ENCODE measurements at places on chromosomes 4 and X. TPM values are rescaled to one million over a fixed set of nuclear protein-coding genes. Genes with fewer than 3 reads are reported as not detected.

DNA sequence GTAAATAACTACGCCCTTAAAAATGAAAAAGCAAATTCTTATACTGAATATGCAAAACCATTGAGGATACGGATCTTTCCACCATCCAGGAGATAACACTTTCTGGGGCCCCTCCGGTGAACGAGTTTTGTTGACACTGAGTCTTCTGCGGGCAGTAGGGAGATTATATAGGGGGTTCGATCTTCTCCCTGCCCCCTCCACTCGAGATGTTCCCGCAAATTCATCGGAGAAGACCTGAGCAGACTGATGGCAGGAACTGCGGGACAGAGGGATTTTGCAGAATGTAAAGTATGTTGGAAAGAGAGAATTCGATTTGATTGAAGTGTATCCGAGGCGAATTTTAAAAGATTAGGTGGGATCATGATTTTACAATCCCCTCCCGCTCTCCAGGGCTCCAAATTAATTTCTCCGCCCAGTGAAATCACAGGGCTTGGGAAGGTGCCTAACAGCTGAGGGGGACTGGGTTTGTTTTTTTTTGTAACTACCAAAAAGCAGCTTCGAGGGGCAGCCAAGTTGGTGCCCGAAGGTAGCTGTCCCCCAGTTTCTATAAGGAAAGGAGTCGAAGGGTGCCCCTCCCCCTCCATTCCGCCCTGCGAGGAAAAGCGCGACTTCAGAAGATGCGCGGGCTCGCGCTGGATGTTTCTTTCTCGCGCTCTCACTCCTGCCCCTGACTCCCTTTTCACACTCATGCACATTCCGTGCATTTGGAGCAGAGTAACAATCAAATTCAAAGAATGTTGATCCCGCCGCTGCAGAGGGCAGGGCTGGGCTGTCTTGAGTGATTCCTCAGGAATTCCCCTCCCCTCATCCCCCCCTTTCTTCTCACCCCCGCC, 1.2 kb downstream of the TMEM255A start:
- no peak for DNase-seq

MAGEA4 gene
- not detected for total RNA-seq

DNA sequence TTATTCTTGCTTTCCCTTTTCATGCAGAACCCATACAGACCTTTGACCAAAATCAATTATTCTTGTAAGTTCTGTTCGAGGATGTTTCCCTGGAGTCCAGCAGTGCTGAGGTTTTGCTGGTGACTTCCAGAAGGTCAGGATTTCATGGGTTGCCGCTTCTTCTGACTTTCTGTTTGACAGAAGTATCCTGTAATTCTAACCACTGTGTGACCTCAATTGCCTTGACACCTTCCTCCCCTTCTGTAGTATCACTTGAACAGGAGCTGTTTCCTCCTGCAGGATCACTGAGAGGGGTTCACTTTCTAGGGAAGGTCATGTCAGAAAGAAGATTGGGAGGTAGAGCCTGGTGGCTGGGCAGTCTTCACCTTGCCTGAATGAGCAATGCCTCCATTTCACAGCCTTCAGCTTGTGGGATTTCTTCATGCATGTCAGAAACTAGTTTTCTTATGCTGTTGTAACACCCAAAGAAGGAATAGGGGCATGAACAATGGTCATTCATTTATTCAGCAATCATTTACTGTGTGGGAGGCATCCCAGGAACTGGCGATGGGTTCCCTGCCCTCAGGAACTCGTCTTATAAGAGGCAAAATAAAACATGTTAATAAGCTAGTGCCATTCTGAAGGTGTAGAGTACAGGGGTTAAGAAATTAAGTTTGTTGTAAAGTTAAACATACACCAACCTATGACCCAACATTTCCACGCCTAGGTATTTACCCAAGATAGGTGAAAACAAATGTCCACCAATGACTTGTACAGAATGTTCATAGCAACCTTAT, 205.9 kb downstream of the SOWAHB start:
- no peak for DNase-seq

BEX5 gene
- total RNA-seq, result 0.86 TPM

- peak; percentile 56 for DNase-seq
These were observed at the start of gene SEPTIN11 for GRCh38 chr4:76949276-76950051. SEPTIN11 (plus strand) TSS chr4:76949752; CDS start chr4:76949904, 152 bp downstream.

- no peak for DNase-seq
These were observed 380.9 kb upstream of the NWD2 start for GRCh38 chr4:36863601-36864000.

LUZP4 gene
- not detected for total RNA-seq

DNA sequence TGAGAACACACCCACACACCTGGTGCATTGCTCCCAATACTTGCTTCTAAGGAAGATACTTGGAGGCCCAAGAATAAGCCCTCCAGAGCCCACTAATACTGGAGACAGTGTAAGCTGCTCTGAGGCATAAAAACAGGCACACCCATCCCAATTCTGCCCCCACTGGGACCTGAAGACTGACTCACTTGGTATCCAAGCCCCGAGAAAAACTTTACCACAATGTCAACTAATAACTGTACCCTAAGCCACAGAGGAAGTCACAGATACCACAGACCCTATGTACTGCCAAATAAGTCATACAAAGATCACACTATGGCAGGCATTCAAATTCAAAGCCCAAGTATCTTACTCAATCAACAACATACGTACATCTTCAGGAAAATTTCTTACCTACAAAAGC, 398.2 kb upstream of the SPANXN1 start:
- DNase-seq, result no peak

TRMT10A gene
- total RNA-seq, result 7.3 TPM

HELQ gene
- 8.8 TPM for total RNA-seq

CLCN4 gene
- total RNA-seq, result not detected

SPOCK3 gene
- total RNA-seq, result not detected

XAGE1A gene
- not detected for total RNA-seq

GRCh38 chrX:34790026-34790425, 132.9 kb upstream of the TMEM47 start:
- no peak for DNase-seq

NDST3 gene
- total RNA-seq, result not detected

DNA sequence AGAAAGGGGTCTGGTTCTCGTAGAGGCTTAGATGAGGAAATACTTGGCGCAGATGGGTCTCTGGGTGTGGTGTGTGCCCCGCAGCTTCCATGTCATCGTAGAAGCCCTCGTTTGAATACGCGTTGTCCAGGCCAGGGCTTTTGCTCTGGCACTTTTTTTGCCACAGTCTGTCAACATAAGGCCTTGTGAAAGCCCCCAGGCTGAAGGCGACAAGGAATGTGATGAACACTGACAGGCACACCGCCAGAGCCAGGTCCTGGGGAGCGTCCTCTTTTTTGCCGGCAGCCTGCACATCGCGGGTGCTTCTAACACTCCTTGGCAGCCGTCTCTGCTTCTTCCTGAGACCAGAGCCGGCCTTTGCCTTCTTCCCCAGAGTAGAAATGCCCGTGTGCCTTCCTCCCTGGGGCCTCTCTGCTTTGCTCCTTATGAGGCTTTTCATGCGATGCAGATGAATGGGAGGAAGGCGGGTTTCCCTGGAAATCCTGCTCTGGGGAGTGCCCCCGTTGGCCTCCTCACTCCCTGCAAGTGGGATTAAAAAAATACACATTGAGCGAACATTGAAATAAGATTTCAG, 24.4 kb downstream of the LRRC66 start:
- no peak for DNase-seq

DNA sequence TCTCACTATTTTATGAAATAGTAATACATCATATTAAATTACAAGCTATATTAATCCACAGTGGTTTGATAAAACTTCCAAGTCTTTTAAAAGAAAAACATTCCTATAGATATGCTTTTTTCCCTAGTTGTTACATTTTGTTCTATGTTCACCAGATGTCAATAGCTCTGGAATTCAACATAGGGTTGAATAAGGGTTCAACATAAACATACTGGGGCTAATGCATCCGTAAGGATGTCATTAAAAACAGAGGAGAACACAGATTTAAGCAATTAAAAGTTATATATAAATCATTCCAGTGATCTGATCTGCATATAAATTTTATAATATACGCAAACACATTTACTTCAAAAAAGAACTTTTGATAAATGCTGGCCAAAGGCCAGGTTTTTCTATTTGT, 32.5 kb downstream of the SULT1B1 start:
- no peak for DNase-seq

RHOH gene
- total RNA-seq, result 111 TPM

SYP gene
- 3.3 TPM for total RNA-seq

DNA sequence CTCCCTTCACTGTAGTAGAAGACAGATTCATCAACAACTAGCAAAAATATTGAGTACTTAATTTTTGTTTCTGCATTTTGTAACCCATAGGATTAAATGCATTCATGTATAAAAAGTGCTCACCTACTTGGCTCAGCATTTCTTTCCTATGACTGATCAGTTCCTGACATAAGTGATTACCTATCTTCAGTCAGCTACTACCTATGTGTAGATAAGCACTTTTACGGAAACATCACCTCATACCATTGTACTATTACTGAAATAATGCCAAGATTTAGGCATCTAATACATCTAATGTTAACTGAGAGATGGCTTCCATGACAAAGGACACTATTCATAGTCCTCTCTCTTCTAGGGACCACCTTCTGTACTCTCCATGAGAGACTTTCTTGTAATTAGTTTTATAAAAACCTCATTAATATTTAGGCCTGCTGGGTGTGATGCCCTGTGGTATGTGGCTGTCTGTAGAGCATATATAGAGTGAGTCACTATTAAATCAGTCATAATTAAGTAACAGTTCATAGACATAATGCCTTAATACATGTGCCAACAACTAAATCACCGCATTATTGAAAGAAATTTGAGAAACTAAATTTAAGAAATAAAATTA, 147.0 kb downstream of the PDGFC start:
- no peak for DNase-seq

DNA sequence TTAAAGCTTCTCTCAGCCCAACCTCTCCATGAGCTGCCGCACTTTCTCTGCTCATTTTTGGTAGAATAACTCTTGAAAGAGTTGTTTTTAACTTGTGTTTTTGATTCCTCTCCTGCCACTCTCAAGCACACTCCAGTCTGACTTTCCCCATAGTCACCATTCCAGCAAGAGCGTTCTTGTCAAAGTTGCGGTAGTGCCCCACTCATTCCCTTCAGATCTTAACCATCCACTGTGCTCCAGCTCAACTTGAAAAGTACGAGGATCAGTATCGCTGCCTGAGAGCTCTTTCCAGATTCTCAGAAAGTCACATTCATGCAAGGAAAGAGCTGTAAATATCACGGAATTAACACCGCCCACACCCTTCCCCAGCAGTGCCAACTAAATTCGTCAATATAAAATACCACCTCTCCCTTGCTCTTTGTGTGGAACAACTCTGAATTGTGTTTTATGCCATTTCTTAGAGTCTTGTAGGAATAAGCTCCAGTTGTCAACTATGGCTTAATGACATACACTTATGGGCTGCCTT, 59.7 kb upstream of the IL15 start:
- no peak for DNase-seq

GRCh38 chrX:17547658-17548057, 172.7 kb downstream of the NHS start:
- no peak for DNase-seq

DNA sequence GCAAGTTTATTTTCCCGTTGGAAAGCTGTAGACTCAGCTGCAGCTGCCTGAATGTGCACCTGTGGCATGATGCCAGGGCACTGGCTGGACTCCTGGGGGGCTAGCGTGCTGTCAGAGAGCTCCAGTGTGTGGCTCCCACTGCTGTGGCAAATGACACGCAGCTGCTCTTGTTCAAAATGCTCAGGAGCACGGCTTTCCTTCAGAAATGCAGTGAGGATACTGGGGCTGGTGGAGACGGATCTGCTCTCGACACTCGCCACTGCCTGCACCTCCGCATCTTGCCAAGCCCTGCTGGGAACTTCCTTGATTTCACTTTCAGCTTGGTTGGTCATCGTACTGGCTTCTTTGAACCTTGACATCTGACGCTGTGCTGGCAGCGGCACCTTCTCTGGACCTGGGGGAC, 58.7 kb downstream of the GPRIN3 start:
- no peak for DNase-seq

DNA sequence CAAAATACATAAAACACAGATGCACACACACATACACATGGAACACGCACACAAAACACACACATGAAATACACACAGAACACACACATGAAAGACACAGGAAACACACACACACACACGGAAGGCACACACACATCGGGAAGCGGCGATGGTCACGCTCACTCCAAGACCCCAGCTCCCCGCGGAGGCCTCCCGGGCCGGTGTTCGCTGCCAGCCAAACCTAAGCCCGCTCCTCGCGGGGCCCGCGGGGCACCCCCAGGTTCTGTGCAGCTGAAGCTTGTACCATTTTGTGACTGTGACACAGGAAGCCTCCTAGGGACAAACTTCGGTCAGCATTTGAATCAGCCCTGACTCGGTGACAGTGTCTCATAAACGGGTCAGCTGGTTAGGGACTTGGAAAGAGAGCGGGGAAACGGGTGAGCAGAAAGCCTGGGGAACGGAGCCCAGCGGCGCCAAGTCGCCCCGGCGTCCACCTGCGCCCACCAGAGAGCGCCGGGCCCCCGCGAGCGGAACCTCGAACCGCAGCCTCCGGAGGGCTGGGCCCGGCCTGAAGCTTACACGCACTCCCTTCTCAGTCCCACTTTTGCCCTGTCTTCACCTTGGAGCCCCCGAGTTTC, 32.1 kb downstream of the F11 start:
- no peak for DNase-seq

MAGEA9B gene
- total RNA-seq, result not detected

NCAPG gene
- total RNA-seq, result 46.3 TPM

DNA sequence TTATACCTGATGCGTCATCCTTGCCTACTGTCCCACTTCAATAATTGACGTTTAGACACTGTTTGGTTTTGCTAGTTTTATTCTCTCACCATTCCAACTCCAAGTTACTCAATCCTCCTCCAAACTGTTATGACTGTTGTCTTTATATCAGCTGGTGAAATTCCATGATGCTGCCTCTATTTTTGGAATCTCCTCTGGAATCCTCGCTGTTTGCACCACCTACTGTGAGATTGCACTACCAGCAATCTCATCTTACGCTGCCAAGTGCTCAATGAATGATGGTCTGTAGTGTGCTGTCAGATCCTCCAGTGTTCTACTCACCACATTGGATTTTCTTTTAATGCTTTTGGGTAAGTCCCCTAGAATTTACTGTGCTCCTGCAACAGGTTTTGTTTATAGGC, 13.2 kb upstream of the PCDH18 start:
- DNase-seq, result no peak

GRCh38 chr4:65845199-65845773, 175.0 kb upstream of the EPHA5 start:
- no peak for DNase-seq

GRCh38 chrX:71282514-71283402, 677 bp upstream of the NONO start:
- peak; percentile 2 for DNase-seq

TMEM35A gene
- total RNA-seq, result not detected

DNA sequence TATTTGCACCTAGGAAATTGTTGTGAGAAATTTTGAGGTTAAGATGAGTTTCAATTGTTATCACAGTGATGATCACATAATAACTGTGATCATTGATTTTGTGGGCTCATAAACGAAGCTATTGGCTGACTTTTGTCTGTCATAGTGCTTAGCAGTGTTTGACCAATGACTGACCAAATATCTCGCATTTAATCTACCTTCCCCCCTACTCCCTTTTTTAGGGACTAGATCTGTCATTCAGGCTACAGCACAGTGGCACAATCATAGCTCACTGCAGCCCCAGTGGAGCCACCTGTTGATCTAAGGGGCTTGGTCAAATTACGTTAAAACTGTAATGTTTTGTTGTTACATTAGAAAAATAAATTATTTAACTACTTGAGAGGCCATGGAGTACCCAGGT, 1.5 kb downstream of the FUNDC2 start:
- DNase-seq, result no peak

ALPK1 gene
- total RNA-seq, result 9.7 TPM

WAS gene
- 122 TPM for total RNA-seq

Measured in activated T-helper 1 cell treated with anti-CD3 and anti-CD28 coated beads, Interleukin-12 subunit alpha, Interleukin-12 subunit beta, Interleukin-2, Interleukin-4 antibody, amounts not matched to agents 30 ng/mL and 10 ng/mL and 1 ng/mL, durations not matched to agents 14 hours and 24 hours and 36 hours (primary cell).